ENCODE measurements at places on chromosomes 2 and 18.

GRCh38 chr2:75221862-75222261 is 22.5 kb upstream of the TACR1 start:
- peak; percentile 84 for DNase-seq

DNA sequence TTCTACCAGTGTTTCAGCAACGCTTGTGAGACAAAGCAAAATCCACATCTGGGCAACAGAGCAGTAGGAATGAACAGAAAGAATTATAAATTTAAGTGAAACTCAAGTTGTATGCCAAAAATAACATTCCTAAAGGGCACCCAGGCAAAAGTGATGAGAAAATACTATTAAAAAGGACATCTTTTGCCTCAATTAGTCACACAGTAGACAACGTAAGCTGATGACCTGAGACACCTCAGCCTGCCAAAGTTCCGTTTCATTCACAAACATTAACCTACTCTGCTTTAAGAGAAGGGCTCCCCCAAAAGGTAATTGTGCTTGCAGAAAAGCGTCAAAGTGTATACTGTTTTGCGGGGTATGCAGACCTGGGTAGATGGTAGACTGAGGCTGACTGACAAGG is 7.2 kb downstream of the HDLBP start:
- DNase-seq, result no peak

DNA sequence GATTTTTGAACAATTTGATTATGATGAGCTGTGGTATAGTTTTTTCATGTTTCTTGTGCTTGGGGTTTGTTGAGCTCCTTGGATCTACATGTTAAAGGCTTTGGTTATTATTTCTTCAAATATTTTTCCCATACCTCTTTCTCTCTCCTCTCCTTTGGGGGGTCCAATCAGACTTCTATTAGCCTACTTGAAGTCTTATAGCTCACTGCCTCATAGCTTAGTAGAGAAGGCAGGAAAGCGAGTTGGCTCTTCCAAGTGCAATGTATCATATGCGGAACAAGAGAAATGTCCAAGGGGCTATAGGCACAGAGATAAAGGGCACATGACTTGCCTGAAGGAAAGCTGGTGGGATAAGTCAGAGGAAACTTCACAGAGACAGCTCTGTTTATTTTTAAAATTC is 14.1 kb upstream of the FABP1 start:
- no peak for DNase-seq

DNA sequence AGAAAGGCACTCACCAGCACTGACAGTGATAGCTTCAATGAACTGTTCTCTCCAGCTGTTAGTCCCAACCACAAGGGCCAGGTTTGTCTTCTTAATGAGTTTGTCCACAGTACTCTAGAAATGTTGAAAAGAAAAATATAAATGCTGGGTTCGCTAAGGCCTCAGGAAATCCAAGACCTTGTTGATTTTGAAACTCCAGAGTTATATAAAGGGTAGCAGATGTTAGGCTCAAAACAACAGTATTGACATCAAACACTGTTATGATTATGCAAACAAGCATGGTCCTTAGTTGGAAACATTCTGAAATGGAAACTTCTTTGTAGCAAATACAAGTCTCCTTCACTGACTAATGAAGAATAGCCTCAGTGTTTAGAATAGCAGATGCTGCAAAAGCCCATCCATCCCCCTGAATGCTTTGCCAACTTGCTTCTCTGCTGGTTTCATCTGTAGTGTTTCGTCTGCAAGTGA is 291.1 kb downstream of the SLC8A1 start:
- DNase-seq, result no peak

DNA sequence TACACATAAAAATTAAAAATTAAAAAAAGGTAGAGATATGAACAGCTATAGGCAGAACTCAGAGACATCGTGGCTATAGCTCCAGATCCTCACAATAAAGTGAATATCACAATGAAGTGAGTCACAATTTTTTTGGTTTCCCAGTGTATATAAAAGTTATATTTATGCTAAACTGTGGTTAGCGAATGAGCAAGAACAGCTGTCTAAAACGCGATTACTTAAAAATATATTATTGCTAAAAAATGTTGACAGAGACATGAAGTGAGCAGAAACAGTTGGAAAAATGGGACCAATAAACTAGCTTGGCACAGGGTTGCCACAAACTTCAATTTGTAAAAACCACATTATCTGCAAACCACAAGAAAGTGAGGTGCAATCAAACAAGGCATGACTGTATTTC is 551.7 kb upstream of the NETO1 start:
- DNase-seq, result no peak

All from GM23248 (cell line).